Fibroblast of skin of abdomen (primary cell): ENCODE measurements at places on chromosomes 2 and 18.

GRCh38 chr18:48956356-48956755 lies 5.6 kb upstream of the SMAD7 start:
- DNase-seq, result peak; percentile 90

DNA sequence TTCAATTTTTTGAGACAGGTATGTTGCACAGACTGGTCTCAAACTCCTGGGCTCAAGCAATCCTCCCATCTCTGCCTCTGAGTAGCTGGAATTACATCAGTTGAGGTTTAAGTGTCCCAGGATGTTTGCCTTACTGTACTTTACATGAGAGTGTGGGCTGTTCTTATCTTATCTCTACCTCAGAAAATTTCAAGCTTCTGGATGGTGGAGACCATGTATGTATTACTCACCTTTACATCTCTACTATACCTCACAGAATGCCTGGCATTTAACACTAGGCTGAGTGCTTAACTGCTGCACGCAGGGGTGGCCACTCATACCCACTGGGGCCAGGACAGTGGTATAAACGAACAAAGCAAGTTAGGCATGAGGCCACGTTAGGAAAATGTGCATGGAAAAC lies 272.0 kb upstream of the RAB12 start:
- DNase-seq, result no peak

GRCh38 chr18:54742120-54742519 lies 86.2 kb upstream of the RAB27B start:
- DNase-seq, result no peak

DNA sequence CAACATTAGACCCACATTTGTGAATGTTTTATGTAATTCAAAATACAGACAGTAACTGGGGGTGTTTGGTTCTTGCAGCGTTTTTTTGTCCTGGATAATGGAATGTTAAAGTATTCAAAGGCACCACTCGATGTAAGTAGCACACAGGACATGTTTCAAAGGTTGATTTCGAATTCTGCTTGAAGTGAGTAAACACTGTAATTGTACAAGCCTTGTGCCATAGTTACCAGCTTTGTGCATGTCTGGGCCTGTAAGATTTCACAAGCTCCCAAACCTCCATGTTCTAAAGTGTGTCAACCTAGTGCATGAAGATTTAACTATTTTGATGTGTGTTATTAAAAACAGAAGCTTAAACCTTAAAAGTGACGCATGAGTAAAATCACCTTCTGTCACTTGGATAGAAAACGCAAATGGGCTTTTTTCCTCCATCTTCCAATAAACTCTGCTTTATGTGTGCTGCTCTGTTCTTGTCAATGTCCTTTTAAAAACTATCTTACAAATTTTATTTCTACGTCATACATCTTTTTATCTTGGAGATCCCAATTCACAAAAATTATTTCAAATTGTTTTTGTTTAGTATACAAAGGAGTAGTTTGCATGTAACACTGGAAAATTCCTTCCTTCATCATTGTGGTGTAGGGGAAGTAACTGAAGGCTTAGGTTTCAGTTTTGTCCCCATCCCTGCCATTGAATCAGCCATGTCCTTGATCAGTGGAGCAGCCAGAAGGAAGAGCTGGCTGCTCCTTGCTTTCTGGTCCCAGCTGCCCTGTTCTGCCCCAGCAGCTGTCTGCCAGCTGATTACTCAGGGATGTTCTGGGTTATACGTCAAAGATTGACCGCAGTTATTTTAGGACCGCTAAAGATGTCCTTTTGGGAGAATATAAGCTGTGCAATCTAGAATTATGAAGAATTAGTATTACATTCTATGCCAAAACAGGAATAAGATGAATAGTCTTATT lies 119.2 kb downstream of the PRKRA start:
- no peak for DNase-seq

DNA sequence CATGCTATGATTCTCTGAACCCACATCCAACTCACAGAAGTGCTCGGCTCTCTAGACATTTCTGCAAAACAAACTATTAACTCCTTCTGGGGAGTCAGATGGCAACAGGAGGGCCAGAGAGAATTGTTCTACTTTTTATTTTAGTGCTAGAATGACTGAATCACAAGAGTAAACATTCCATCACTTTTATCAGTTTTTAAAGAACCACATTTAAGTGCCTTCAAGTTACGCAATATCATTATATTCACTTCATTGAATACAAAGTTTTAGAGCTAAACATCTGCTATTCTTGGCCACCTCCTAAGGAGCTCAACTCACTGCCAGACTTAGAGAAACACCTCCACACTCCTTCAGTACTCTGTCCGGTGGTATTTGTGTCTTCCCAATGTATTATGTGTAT lies 22.4 kb downstream of the B4GALT6 start:
- peak; percentile 57 for DNase-seq

DNA sequence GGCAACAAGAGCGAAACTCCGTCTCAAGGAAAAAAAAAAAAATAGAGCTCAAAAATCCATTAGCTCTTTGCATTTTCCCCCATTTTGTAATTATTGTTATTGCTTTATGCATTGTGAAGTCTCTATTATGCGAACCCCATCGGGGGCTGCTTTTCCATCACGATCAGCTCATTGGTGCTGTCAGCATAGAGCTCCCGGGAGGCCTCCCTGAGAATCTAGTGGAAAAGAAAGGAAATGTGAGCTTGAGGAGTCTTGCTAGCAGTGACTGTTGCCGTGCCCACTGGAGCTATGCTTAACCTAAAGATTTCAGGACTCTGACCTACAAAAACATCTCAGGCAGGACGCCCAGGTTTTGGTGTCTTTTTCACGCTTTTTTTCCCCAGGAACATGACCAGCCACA lies 102.6 kb upstream of the NDUFV2 start:
- DNase-seq, result no peak

DNA sequence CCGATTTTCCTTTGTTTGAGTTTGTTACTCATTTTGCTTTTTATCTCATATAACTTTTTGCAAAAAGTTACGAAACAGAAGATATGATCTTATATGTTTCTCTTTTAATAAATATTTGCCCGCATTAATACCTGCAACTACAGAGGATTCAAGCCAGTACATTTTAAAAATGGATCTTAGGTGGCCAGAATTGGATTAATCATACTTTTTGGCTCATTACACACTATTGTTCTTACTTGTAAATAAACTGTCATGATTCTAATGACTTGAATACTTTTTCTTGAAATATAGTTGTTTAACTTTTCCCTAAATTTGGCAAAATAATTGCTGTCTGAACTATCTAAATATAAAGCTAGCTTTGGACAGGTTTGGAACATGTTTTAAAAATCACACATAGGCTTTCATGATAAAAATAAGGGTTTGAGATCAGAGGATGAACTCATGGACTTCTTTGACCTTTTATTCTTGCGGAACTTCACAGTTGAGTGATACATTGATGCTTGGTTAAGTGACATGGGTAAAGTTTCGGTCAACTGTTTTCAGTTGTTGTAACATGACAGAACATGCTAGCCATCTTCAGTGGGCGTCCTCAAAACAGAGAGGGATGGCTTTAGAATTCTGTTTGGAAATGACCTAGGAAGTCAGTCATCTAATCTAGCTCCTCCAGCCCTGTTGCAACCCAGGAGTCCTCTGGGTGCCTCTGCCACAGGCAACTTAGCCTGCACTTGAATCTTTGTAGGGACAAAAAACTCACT lies 44.5 kb downstream of the LTBP1 start:
- no peak for DNase-seq

DNA sequence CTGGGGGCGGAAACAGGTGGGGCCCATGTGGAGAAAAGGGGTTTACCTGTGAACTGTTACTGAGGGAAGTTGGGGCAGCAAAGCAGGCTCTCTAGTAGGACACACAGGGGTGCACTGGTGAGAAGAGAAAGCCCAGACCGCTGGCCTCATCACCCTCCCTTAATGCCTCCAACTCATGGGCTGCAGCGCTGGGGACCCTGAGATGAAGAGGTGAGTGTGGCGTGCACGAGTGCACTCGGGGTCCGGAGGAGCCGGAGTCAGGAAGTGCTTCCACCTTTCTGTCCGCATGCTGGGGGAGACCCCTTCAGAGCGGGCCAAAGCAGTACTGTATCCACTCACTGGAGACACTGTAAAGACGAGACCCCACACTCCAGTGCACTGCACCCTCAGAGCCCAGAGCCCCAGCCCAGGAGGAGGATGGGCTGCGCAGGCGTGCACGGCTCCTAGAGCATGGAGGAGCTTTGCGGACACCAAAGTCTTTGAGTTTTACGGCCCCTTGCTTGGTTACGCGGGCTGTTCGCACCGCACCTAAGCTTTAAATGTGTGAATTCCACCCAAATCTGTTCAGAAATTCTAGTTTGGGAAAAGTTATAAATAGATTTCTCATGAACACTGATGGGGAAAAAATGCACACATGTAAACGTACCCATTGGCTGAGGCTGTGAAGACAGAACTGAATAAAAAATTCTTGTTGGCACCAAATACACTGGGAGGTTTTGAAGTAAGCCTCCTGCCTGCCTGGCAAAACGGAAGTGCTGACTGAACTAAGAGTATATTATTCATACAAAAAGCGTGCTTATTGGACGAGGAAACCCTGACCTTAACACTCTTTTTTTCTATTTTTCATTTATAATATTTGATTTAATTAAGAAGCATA lies 45.4 kb upstream of the PPP4R1 start:
- DNase-seq, result no peak

GRCh38 chr2:161480123-161480522 lies 64.0 kb downstream of the TBR1 start:
- no peak for DNase-seq

DNA sequence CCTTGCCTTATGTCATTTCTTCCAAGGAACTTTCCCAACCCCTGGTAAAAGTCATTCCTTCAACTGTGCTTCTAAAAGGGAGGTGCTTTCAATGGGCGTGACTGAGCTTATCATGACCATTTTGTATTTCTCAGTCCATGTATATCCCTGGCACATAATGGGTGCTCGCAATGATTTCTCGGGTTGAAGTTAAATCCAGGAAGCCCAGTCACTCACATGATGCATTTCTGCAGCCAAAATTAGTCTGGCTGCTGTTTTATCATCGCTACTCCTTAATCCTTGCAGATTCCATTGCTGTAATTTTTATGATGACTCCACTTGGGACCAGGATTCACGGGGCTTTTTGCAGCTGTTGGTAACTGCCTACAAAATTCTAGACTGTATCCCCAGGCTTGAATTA lies 25.9 kb upstream of the RFX8 start:
- DNase-seq, result peak; percentile 44

DNA sequence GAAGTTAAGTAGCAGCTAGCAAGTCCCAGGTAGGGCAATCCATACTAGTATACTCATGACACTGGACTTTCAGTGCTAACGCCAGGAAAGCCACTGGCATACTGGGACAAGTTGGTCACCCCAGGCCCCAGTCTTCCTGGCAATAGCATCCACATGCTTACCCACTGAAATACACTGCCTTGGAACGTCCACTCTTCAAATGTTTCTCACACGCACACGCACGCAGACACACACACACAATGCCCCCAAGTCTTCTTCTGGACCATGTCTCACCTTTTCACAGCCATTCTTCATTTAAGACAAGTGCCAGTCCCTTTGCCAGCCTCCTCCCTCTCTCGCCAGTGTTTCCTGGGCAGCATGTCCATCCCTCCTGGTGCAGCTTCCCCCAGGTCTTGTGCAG lies 8.7 kb upstream of the TEX261 start:
- DNase-seq, result no peak

GRCh38 chr2:201830666-201831065 lies 24.3 kb downstream of the CDK15 start:
- no peak for DNase-seq

DNA sequence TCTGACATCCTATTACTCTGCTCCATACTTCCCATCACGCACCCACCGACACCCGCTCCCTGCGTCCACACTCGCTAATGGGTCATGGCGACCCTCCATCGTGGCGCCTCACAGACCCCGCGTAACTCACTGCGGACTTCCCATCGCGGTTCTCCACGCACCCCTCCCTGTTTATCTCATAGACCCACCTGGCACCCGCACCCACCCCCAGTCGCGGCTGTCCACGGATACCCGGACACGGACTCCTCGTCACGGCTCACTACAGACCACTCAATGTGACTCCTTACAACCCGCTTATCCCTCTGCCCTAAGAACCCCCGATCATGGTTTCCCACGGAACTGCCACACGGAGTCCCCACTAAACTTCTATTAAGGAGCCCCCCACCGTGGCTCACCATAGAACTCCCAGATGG lies 458 bp downstream of the CXXC1 start:
- DNase-seq, result no peak

DNA sequence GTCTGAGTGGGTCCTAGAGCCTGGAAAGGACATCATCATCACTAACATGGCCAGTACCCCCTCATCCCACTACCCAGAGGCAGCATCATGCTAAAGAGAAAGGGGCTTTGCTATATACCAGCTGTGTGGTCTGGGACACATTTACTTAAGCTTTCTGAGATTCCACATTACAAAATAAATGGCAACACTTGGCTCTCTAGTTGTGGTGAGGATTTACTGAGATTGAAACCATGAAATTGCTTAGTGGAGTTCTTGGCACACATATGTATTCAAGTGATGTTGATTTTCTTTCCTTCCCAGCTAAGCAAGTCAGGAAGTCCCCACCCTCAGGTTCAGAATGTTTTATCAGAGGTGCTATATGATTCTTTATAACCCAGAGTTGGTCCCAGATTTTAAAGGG lies 362.0 kb downstream of the CLIP4 start:
- no peak for DNase-seq

DNA sequence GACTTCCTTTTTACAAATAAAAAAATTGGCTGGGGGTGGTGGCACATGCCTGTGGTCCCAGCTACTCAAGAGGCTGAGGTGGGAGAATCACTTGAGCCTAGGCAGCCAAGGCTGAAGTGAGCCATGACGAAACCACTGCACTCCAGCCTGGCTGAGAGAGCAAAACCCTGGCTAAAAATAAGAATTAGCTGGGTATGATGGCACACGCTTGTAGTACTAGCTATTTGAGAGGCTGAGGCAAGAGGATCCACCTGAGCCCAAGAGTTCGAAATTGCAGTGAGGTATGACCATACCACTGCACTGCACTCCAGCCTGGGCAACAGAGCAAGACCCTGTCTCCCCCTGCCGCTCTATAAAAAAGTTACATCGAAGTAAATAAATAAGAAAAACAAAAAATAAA lies 33.7 kb downstream of the GFPT1 start:
- DNase-seq, result no peak

DNA sequence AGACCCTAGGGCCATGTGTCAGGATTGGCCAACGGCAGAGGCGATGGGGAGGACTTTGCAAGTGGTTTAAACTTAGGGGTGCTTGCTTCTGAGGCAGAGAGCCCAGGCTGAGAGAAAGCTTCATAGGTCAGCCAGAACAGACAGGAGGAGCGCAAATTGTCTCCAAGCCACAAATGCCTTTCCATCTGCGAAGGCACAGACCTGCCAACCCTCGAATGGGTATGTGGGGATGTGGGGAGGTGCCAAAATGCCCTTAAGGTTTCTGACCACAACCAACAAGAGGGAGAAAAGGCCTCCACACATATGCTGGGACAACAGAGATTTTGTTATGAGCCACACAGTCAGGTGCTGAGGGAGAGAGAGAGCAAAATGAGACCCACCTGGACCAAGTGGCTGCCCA lies 283.6 kb downstream of the CYP26B1 start:
- DNase-seq, result no peak

DNA sequence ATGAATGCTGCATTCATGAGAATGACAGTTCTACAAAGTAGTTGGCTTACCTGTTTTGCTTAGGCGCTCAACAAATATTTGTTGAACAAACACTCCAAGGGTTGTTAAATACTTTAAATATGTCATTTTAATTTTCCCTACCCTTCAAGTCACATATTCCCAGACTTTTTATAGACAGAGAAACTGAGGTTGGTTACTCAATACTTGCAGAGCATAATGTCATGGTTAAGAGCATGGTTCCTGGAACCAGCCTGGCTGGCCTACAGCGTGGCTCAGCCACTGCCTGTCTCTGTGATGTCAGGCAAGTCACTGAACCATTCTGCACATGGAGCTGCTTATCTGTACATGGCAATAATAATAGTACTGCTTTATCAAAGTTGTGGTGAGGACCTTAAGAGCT lies 120.0 kb upstream of the STK17B start:
- DNase-seq, result no peak
